Activated naive CD4-positive, alpha-beta T cell treated with anti-CD3 and anti-CD28 coated beads, Interleukin-2, amount 10 ng/mL, durations not matched to agents 7 days and 5 days (primary cell): ENCODE measurements at places on chromosomes 2 and 18.

GRCh38 chr2:168369031-168369430 lies 87.0 kb upstream of the CERS6 start:
- no peak for DNase-seq

GRCh38 chr18:69495338-69495737 lies 94.7 kb downstream of the DOK6 start:
- DNase-seq: no peak

DNA sequence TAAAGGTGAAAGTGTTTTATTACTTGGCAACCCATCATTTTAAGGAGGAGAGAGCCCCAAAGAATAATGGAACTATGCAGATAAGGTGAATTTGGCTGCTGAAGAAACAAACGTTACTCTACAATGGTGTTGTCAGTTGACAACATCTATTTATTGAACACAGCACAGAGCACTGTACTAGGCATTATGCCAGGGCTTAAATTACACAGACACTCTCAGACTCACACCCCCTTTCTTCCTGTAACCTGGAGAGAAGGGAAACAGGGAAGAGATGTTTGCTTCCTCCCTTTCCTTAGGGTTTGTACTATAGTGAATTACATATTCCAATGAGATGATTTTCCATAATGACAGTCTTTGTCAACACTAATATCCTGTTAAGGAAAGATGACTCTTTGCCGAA lies 94.0 kb upstream of the ATP5MC3 start:
- DNase-seq: no peak

DNA sequence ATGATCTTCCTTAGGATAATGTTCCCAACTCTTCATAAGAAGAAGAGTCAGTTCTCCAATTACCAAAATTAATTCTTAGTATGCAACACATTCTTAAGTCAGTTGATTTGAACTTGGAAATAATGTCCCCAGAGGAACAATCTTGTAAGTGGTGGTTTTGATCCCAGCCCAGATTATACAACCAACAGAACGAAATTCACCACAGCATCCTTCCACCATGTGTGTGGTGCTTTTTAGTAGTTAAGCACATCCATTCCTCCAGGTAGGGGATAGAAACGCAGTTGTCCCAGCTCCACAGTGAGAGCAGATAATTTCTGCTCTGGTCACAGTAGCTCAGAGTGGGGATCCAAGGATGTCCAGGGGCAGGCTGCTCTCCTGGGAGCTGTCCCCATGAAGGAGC lies 161.7 kb upstream of the SLC39A10 start:
- no peak for DNase-seq

DNA sequence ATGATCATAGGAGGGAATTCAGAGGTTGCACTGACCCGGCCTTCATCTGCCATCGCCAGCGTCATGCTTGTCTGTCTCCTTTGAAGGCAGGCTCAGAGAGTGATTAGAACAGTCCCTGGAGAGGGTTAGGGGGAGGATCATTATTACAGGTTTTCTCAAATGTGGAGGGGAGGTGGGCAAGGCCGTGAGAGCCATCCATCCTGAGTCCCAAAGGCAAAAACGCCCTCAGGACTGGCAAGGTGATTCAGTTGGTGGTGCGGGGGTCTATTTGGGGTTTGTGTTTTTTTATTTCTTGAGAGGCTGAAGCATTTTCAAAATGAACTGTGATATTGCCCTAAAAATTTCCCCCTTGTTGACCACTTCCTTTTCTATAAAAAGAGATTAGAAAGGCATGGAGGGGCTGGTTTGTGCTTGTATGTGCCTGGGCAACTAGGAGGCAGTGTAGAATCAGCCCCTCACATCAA lies 39.3 kb upstream of the GYPC start:
- no peak for DNase-seq

DNA sequence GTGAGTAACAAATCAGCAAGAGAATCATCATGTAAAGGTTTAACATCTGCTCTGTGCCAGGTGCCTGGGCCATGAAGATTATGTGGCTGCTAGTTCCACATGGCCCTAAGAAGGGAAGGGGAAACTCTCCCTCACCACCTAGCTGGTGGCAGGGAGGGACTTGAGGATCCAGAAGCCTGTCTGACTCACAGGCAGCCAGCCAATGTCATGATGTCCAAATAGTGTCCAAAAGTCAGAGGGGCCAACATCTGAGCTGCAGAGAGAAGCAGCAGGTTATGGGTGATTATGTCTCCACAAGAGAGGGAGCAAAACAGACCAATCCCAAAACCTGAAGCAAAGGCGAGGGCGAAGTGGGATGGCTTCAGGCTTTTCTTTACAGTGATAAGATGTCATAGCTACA lies 61.9 kb upstream of the SPP2 start:
- DNase-seq: no peak

DNA sequence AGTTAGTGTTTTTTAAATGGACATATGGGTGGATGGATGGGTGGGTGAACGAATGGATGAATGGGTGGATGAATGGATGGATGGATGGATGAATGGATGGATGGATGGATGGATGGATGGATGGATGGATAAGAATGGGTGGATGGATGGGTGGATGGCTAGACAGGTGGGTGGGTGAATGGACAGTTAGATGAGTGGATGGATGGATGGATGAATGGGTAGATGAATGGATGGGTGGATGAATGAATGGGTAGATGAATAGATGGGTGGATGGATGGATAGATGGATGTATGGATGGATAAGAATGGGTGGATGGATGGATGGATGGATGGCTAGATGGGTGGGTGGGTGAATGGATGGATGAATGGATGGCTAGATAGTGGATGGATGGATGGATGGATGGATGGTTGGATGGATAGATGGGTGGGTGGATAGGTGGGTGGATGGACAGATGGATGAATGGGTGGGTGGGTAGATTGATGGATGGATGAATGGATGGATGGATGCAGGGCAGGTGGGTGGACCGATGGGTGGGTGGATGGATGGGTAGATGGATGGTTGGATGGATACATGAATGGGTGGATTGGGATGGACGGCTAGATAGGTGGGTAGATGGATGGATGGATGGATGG lies 64.0 kb downstream of the CTIF start:
- DNase-seq: no peak

DNA sequence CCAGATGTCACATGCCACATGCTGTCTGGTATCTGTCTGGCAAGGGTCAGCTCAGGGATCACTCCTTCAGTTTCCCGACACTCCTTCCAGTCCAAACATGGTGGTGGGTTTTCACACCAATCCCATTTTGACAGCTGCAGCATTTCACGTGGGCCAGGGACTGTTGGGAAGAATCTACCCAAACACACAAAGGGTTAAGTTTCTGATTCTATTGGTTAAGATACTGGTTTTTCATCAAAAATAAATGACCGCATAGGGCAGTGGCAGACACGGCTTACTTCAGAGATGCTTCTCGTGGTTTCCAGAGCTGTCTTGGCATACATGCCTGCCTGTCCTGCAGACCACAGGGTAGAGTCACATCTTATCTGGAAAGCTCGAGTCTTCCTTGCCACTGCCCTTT lies 79.7 kb downstream of the PSMG2 start:
- no peak for DNase-seq

- DNase-seq: peak; percentile 79
Measured at GRCh38 chr18:811892-812375, at the start of gene YES1. TSS of gene YES1 (minus strand) at chr18:812242. CDS start at chr18:756827, 55,415 bp downstream.

- DNase-seq: no peak
Measured at GRCh38 chr18:79442508-79443221, 46.9 kb downstream of the NFATC1 start.

DNA sequence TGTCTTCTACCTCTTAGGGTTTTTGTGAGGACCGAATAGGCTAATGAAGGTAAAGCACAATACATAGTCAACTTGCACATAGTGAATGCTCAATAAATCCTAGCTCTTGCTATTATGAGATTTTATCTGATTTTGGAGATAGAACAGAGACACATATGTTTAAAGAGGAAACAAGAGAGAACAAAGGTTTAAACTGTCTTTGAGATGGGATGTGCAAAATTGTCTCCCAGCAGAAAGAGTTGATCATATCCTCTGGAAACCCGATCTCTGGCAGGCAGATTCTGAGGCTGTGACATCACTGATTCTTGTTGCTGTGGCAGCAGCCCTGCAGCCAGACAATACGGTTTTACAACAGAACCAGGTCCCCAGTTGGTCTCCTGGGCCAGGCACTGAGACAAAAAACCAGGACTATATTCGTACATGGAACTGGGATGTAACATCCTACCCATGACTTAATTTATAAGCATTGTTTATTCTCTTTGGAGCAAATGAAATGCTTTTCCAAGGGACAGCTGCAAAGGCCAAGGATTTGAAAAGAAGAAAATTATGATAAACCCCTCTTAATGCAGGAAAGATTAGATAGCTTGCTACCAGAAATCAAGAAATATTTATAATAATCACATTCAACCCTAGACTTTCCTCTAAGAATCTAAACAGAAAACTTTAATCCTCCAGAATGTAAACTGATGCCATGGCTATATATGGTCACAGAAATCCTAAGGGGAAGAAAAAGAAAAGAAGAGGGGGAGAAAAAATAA lies 80.2 kb downstream of the SLC8A1 start:
- DNase-seq: no peak

GRCh38 chr2:231386446-231386845 lies 9.1 kb upstream of the B3GNT7 start:
- DNase-seq: no peak

DNA sequence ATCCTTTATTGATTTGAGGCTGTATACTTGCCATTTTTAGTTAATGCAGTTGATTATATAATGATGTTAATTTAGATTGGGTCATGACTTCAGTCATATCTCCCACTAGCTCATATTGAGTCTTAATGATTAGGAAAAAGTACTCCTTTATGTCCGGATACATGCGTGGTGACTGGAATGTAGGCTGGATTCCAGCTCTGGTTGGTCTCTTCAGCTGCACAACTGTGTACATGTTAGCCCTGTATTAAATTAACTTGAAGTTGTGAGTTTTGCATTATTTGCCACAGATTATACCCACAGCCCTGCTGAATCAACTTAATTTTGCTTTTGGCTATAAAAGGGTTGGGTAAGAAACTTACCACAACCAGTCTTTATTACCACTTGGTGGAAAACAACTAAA lies 22.5 kb downstream of the MOB4 start:
- DNase-seq: no peak

- DNase-seq: no peak
Measured at GRCh38 chr2:85053802-85054201, 79.4 kb upstream of the TCF7L1 start.

DNA sequence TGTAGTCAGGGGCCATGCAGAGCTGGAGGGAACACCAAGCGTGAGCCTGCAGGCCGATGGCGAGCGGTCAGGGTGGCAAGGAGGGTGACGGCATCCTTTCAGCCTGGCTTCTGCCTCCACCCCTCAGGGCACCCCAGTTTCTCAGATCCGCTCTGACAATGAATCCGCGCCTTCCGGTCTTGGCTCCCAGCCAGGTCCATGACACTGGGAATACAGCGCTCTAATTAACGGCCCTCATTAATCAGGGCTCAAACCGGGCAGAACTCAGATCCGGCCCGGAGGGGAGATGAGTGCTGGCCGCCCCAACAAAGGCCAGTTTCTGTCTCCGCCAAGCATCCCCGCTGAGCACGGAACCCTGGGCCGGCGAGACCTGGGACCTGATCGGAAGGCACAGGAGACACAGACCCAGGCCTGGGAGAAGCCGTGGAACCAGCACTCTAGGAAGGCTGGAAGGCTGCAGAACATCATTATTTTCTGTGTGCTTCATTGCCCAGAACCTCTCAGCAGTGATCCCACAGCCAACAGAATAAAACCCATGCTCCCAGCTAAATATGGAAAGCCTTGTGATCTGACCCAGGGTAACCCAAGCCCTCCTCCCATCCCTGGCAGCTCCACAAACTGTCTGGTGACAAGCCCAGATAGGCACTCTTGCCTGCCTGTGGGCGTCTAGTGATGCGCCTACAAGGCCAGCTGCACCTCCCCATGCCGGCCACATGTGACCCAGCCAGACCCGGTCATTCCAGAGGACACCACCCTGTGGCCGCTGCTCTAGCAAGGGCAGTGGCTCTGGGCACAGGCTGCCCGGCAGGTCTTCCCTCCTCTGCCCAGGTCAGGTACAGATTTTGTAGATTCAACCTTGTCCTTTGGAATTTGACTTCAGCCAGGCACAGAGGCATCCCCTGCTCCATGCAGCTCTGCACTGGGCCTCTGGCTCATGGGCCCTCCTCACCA lies 438.7 kb upstream of the MYT1L start:
- DNase-seq: no peak

DNA sequence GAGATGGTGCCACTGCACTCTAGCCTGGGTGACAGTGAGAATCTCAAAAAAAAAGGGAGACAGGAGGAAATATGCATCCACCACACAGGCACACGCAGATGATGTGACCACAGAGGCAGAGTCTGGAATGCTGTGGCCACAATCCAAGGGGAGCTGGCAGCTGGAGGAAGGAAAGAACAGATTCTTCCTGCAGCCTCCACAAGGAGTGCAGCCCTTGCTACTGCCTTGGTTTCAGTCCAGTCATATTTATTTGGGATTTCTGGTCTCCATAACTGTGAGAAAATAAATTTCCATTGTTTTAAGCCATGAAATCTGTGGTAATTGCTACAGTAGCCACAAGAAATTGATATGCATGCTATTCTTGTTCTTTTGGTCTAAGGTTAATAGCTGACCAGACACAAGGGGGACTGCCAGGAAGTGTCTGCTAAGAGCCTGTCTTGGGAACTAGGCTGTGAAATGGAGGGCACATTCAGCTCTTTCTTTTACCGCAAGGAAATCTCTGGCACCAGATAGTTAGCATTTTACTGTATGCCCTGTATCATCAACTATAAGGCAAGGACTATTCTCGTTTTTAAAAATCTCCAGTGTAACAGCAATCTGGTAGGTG lies 133.1 kb upstream of the SEC11C start:
- no peak for DNase-seq

DNA sequence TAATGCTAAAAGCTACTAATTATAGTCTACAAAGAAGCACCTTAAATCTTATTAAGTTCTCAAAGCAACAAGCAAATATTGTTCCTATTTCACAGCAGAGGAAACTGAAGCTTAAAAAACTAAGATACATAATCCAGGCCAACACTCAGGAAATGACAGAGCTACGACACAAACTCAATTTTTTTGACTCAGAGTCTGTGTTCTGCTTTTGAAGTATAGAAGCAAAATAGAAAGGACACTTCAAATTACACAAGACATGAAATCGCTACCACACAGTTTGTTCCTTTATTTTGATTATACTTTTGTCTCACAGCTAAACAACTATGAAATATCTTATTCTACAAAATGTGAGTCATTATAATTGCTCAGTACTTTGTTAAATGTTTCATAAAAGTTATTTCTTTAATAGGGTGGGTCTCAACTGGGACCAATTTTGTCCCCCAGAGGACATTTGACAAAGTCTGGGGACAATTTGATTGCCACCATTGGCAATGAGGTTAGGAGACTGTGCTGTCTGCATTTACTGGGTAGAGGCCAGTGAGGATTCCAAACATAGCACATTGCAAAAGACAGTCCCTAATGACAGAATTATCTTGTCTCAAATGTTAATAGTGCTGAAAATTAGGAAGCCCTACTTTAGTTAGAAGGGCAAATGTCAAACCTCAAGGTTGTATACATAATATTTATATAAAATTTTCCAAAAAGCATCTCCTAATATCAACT lies 101.5 kb upstream of the GRB14 start:
- DNase-seq: no peak

GRCh38 chr2:11833601-11834000 lies 87.2 kb downstream of the LPIN1 start:
- no peak for DNase-seq
